ENCODE measurements at places on chromosomes 3 and 15.

GRCh38 chr3:31957106-31957505, 24.0 kb downstream of the OSBPL10 start:
- DNase-seq, result no peak

GRCh38 chr15:100284701-100285100, 57.1 kb downstream of the ADAMTS17 start:
- no peak for DNase-seq

GRCh38 chr15:75206803-75207617, 5.3 kb downstream of the C15orf39 start:
- no peak for DNase-seq

GRCh38 chr15:69194025-69194827, 33.8 kb downstream of the GLCE start:
- no peak for DNase-seq

DNA sequence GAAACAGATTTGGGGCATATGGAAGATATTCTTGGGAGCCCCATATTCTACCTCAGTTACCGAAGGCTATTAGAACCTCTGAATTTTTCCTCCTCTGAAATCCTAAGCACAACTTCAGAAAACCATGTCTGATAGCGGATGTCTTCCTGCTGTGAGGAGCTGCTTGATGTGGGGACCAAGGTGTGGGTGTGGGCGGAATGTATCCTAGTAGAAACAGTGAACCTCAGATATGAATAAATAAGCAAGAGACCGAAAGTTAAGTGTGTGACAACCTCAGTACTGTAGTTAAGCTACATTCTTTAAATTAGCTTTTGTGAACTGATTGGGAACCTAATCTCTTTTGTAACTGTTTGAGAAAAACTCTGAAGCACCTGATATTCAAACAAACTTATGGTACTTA, 46.9 kb downstream of the SENP2 start:
- DNase-seq, result no peak

DNA sequence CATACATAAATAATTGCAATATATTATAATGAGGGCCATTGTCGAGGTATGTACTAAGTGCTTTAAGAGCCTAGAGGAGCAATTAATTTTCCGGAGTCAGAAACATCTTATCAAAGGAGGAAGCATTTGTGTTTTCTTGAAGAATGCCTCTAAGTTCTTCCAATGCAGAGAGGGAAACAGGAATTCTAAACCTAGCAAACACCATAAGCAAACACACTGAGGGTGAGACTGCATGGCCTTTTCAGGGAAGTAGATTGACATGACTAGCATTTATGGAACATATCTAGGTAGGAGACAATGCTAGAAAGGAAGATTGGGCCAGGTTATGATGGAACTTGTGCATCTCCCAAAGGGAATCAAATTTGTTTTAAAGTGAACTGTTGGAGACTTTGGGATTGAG, 7.2 kb upstream of the PLCL2 start:
- no peak for DNase-seq

DNA sequence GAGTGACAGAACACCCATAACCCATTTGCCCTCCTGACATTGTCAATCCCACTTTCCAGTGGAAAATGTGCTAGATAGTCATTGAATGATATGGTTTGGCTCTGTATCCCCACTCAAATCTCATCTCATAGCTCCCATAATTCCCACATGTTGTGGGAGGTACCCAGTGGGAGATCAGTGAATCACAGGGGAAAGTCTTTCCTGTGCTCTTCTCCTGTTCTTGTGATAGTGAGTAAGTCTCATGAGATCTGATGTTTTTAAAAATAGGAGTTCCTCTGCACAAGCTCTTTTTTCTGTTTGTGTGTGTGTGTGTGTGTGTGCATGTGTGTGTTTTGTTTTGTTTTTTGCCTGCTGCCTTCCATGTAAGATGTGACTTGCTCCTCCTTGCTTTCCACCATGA, 191.7 kb downstream of the ARRDC4 start:
- DNase-seq, result no peak

GRCh38 chr3:149678351-149678950, 20.6 kb upstream of the WWTR1 start:
- DNase-seq, result no peak

DNA sequence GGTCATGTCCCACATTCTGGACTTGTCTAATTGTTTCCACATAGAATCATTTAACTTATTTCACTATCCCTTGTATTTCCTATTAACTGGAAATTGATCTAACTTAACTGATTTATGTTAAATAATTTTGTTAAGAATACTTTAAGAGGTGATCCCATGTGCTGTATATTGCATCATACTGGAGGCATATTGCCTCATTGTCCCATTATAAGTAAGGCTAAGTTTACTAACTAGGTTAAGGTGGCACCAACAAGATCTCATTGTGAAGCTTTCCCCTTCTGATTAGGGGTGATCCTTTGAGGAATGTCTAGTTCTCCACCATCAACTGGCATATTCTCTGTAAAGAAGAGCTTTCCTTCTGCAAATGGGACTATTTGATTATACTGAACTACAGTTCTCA, 24.4 kb downstream of the MAP1A start:
- DNase-seq, result no peak

GRCh38 chr3:170889630-170890029, 18.8 kb downstream of the EIF5A2 start:
- DNase-seq, result no peak

- DNase-seq, result no peak
Observed at GRCh38 chr15:99719096-99719541, 14.1 kb downstream of the LYSMD4 start.

GRCh38 chr3:23640471-23641146, 165.1 kb upstream of the UBE2E1 start:
- no peak for DNase-seq

DNA sequence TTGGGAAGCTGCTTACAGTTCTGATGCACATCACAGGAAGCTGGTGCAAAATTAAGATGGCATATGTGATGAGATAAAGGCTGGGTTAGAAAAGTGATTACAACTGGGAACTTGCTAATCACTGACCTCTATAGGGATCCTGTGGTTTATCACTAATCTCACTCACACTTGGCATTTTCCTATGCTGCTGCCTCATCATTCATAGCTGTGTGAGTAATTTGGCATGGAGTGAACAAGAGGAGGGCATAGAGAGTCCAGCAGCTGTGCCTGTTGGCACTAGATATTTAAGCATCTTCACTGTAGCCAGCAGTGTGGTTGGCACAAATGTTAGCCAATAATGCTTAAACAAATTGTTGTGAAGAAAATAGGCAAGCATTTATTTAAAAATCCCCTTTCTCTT, 217.7 kb upstream of the CGNL1 start:
- no peak for DNase-seq

All from forelimb muscle (tissue), 1 donor.